WTC11 (cell line): ENCODE measurements at places on chromosomes 4 and X. TPM values are rescaled to one million over a fixed set of nuclear protein-coding genes. Genes with fewer than 3 reads are reported as not detected.

- no peaks in the 10 kb centered on the region for H3K27me3 ChIP-seq
- peaks cover 20% of the 10 kb centered on the region for H3K36me3 ChIP-seq
- H3K27ac ChIP-seq: no peak overlapping the region; the same call in 1 of the 2 replicates
- no peak overlapping the region for H3K4me3 ChIP-seq
Measured at GRCh38 chr4:7852568-7853185, 87.0 kb downstream of the AFAP1 start.

GRCh38 chr4:170248576-170248975 lies 158.8 kb upstream of the AADAT start:
- peaks cover 4% of the 10 kb centered on the region for H3K4me1 ChIP-seq
- H3K36me3 ChIP-seq: no peaks in the 10 kb centered on the region
- no peak for DNase-seq
- H3K4me3 ChIP-seq: no peak overlapping the region
- H3K27me3 ChIP-seq: no peaks in the 10 kb centered on the region
- H3K27ac ChIP-seq: no peak overlapping the region

GRCh38 chr4:6331018-6331417 lies 61.4 kb downstream of the WFS1 start:
- peak; percentile 65 for DNase-seq
- no peaks in the 10 kb centered on the region; the same call in 1 of the 2 replicates for H3K27me3 ChIP-seq
- no peak overlapping the region for H3K27ac ChIP-seq
- H3K36me3 ChIP-seq: peaks cover 2% of the 10 kb centered on the region

- no peaks in the 10 kb centered on the region for H3K36me3 ChIP-seq
- H3K4me3 ChIP-seq: no peak overlapping the region
- no peaks in the 10 kb centered on the region; the same call in 1 of the 2 replicates for H3K27me3 ChIP-seq
- DNase-seq: no peak
Measured at GRCh38 chr4:15376145-15376544, 51.7 kb upstream of the C1QTNF7 start.

GRCh38 chr4:123390846-123391456 lies 5.6 kb upstream of the SPRY1 start:
- H3K4me1 ChIP-seq: peaks cover 18% of the 10 kb centered on the region
- H3K27me3 ChIP-seq: no peaks in the 10 kb centered on the region
- no peak for DNase-seq
- no peaks in the 10 kb centered on the region for H3K36me3 ChIP-seq

DNA sequence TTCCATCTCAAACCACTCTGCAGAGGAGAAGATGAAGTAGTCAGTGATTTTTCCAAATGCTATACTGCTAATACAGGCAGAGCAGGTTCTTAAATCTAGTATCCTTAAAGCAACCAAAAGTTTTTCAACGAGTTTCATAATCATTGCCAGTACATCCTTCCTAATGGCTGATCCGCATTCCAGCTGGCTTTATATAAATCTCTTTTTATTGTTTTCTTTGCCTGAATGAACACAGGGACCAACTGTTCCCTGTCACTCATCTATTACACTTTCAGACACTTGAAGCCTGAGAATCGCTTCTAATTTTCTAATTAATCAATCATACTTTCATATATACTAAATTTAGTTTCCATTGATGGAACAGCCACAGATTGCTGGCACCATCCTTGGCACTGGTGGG lies 508.6 kb downstream of the RAB28 start:
- no peaks in the 10 kb centered on the region for H3K36me3 ChIP-seq
- H3K4me3 ChIP-seq: no peak overlapping the region
- no peaks in the 10 kb centered on the region for H3K4me1 ChIP-seq
- H3K27me3 ChIP-seq: no peaks in the 10 kb centered on the region
- no peak for DNase-seq
- H3K27ac ChIP-seq: no peak overlapping the region

- no peak for DNase-seq
- H3K36me3 ChIP-seq: peaks cover 35% of the 10 kb centered on the region
- H3K27ac ChIP-seq: no peak overlapping the region
- H3K27me3 ChIP-seq: no peaks in the 10 kb centered on the region
Measured at GRCh38 chr4:48753159-48753558, 26.9 kb downstream of the FRYL start.

DNA sequence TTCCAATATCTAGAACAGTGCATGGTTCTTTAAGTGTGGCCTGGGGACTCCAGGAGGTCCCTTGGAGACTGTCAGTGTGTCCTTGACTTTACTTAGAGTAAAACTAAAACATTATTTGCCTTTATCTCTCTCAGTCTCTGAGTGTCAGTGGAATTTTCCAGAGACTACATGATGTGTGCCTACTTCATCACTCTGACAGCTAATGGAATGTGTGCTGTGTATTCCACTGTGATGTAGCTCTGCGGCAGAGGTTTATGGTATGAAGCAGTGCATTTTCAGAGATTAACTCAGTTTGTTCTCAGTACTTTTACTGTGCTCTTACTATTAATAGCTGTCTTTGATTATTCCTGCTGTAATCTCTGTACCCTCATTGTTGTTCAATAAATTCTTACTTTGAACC lies 85.6 kb downstream of the MANBA start:
- peaks cover 20% of the 10 kb centered on the region for H3K36me3 ChIP-seq
- H3K27me3 ChIP-seq: no peaks in the 10 kb centered on the region
- DNase-seq: no peak
- no peak overlapping the region for H3K4me3 ChIP-seq

- H3K4me3 ChIP-seq: no peak overlapping the region
- no peaks in the 10 kb centered on the region for H3K27me3 ChIP-seq
- peaks cover 61% of the 10 kb centered on the region for H3K4me1 ChIP-seq
- peaks cover 5% of the 10 kb centered on the region; the same call in 1 of the 2 replicates for H3K36me3 ChIP-seq
- peak overlapping the region; percentile 30 for H3K27ac ChIP-seq
Measured at GRCh38 chr4:22493523-22493922, 22.3 kb downstream of the ADGRA3 start.

- no peaks in the 10 kb centered on the region for H3K36me3 ChIP-seq
- H3K27me3 ChIP-seq: no peaks in the 10 kb centered on the region; the same call in 1 of the 2 replicates
- H3K4me3 ChIP-seq: no peak overlapping the region
- no peak for DNase-seq
- no peak overlapping the region for H3K27ac ChIP-seq
- H3K4me1 ChIP-seq: peaks cover 24% of the 10 kb centered on the region
Measured at GRCh38 chrX:39642071-39642470, 455.7 kb downstream of the BCOR start.

DNA sequence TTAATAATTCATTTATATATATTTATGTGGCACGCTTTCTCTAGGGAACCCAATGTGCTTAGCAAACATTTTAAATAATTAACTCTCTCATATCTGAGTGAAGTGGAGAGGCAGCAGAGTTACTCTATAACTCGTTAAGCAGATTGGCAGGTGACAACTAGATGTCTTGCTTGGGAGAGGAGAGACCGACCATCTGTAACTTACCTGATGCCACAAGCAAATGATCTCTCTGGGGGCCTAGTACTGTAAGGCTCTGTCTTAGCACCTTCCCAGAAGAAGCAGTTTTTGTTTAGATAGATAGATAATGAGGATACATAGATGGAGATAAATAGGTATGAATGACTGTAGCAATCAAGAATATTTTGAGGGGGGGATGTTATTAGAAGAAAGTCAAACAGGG lies 11.9 kb upstream of the SEL1L3 start:
- no peaks in the 10 kb centered on the region for H3K36me3 ChIP-seq
- no peak overlapping the region for H3K27ac ChIP-seq
- no peak for DNase-seq
- H3K27me3 ChIP-seq: peaks cover 2% of the 10 kb centered on the region; the same call in 1 of the 2 replicates

DNA sequence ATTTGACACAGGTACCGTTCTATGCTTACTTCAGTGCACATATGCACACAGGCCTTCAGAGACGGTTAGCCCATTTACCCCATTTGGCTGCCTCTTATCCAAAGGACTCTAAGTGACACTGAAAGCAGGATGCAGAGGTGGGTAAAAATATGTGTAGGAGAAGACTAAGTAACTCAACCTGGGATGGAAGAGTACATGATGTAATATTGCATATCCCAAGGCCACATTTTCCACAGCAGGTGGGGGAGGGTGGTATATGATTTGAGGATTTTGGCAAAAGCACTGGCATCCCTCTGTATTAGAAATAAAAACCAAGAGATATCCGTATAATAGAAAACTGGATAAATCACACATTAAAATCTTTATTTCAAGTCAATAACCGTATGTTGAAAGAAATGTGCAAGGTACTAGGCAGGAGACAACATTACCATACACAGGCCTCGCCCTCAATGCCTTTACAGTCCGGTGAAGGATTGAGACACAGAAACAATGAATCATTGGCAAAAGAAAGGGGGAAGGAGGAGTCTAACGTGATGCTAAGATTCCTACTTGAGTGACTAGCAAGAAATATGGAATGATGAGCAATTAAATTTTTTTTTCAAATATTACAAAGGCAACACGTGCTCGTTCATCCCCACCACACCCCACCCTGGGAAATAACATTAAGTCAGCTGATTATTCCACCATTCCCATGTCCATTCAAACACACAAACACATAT lies 161.0 kb upstream of the RASGEF1B start:
- H3K27ac ChIP-seq: no peak overlapping the region
- no peak overlapping the region for H3K4me3 ChIP-seq
- H3K4me1 ChIP-seq: peaks cover 21% of the 10 kb centered on the region
- no peaks in the 10 kb centered on the region for H3K27me3 ChIP-seq

DNA sequence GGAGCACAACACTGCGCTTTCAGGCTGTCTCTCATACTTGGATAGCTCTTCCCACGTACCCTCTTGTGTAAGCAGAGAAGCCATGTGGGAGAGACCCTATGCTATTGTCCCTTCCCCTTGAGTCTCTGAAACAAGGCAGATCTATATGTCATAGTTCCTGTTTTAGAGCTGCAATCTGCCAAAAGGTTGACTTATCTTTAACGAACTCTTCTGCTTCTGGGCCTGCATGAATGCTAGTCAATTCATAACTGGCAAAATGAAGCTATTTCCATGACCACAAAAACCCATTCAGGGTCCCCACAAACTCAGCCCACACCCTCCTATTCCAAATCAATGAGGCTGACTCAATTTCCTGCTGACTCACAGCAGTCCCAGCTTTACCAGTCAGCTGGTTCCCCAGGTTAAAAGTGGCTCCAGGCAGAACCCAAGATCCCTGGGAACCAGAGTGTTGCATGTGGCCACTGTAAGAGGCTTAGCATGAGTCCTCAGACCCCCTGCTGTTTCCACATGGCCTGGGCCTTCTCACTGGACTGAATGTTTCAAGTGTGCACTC lies 25.3 kb upstream of the SOD3 start:
- no peak for DNase-seq
- no peak overlapping the region for H3K27ac ChIP-seq
- H3K27me3 ChIP-seq: no peaks in the 10 kb centered on the region
- H3K4me3 ChIP-seq: no peak overlapping the region
- H3K36me3 ChIP-seq: no peaks in the 10 kb centered on the region

DNA sequence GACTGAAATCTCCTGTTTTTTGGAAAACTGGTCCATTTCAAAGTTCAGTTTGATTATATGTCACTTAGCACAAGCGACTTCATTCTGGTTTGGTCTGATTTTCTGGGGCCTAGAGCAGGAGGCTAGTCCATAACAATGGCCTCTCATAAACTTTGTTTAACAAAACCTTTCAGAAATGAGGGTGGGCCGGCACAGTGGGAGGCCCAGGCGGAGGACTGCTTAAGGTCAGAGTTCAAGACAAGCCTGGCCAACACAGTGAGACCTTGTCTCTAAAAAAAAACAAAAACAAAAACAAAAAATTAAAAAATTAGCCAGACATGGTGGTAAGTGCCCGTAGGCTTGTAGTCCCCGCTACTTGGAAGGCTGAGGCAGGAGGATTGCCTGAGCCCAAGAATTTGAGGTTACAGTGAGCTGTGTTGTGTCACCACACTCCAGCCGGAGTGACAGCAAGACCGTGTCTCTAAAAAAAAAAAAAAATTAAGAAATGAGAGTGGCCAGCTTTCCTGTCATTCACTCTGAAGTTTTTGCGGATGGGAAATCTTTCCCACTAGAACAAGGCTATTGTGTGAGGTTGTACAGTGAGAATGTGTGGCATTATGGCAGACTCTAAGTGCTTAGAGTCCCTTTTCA lies 1.2 kb upstream of the PLAC8 start:
- H3K4me1 ChIP-seq: peaks cover 37% of the 10 kb centered on the region
- DNase-seq: peak; percentile 38
- no peaks in the 10 kb centered on the region for H3K27me3 ChIP-seq
- no peak overlapping the region for H3K4me3 ChIP-seq
- no peaks in the 10 kb centered on the region for H3K36me3 ChIP-seq

DNA sequence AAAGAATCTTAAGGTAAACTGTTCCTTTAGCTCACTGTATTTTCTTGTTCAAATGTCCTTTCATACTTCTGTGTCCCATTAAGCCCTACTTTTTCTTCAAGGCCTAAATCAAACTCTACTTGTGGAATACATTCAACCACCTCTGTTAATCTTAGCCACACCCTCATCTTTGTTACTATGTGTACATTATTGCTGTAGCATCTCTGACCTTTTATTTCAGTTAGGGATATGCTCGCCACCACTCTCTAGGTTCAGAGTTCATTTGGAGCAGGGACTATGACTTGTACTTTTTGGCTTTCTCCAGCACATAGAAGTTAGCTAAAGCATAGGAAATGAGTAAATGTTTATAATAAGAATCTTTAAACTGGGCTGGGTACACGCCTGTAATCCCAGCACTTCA lies 6.8 kb upstream of the PNPLA4 start:
- DNase-seq: no peak
- H3K4me3 ChIP-seq: no peak overlapping the region
- H3K4me1 ChIP-seq: no peaks in the 10 kb centered on the region
- no peaks in the 10 kb centered on the region for H3K27me3 ChIP-seq
- no peaks in the 10 kb centered on the region for H3K36me3 ChIP-seq
- H3K27ac ChIP-seq: no peak overlapping the region

DNA sequence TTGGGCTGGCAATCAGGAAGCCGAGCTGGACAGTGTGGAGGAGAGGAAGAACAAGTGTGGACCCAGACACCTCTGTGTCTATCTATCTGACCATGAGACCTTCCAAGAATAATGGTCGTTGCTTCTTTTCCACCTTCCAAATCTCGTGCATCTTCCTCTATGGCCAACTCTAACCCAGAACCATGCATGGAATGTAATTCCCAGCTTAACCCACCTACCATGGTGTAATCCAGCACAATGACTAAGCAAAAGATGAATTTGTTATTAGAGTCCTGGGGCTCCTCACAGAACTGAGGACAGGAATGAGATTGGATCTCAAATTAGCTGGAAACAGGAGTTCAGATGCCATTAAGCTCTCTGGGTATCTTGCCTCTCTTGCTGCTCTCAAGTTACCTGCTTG lies 17.4 kb upstream of the TMEM184C start:
- H3K36me3 ChIP-seq: no peaks in the 10 kb centered on the region
- no peaks in the 10 kb centered on the region for H3K27me3 ChIP-seq
- H3K27ac ChIP-seq: no peak overlapping the region
- no peak overlapping the region for H3K4me3 ChIP-seq
- DNase-seq: no peak
- H3K4me1 ChIP-seq: peaks cover 20% of the 10 kb centered on the region

The MAOB gene
- total RNA-seq: 0.74 to 1.5 TPM (median 1.3 TPM) in 3 replicates

The ZNF157 gene
- total RNA-seq: 1.7 to 2.0 TPM (median 1.8 TPM) in 3 replicates

The IL21 gene
- total RNA-seq: not detected in 3 replicates

The UGT2A1 gene
- 0.34 to 0.81 TPM (median 0.44 TPM) in 3 replicates for total RNA-seq

The TCEANC gene
- total RNA-seq: 2.0 to 3.1 TPM (median 2.6 TPM) in 3 replicates

The UVSSA gene
- 36.9 to 41.5 TPM (median 40.4 TPM) in 3 replicates for total RNA-seq

The FAM114A1 gene
- total RNA-seq: 13.8 to 17.6 TPM (median 15.7 TPM) in 3 replicates

The TLR2 gene
- 1.3 to 1.7 TPM (median 1.4 TPM) in 3 replicates for total RNA-seq

The CHIC2 gene
- total RNA-seq: 6.9 to 11.0 TPM (median 8.4 TPM) in 3 replicates
